ENCODE measurements at places on chromosomes 3 and 15.

GRCh38 chr3:187963003-187963676 is 190.8 kb upstream of the LPP start:
- DNase-seq: no peak

DNA sequence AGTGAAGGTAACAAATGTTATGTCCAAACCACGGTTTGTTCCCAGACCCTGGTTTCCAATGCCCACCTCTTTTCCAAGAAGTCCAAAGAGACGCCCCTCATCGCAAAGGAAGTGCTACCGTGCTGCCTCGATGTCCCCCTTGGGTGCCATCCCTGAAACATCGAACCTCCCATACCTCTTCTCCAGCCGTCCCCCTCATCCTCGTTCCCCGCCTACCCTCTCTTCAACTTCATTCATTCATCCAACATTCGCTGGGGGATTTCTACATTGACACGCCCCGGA is 467 bp downstream of the TIPIN start:
- DNase-seq: no peak

DNA sequence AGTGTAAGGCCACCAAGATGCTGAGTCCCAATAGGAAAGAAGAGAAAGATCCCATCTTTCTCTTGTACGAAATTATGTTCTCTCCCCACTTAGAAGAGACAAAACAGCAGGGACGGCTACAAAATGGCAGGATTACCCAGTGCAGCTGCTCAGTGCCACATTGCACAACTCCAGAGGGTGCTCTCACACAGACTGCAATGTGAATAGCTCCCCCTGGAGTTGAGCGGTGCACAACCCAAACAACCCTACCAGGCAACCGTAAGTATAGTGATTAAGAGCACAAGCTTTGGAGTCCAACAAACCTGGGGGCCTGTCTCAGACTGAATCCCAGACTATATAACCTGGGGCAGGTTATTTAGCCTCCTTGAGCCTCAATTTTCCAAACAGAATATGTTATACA is 3.1 kb upstream of the BHLHE40 start:
- no peak for DNase-seq

- DNase-seq: no peak
Observed at GRCh38 chr3:105367063-105367405, 325 bp downstream of the ALCAM start.

DNA sequence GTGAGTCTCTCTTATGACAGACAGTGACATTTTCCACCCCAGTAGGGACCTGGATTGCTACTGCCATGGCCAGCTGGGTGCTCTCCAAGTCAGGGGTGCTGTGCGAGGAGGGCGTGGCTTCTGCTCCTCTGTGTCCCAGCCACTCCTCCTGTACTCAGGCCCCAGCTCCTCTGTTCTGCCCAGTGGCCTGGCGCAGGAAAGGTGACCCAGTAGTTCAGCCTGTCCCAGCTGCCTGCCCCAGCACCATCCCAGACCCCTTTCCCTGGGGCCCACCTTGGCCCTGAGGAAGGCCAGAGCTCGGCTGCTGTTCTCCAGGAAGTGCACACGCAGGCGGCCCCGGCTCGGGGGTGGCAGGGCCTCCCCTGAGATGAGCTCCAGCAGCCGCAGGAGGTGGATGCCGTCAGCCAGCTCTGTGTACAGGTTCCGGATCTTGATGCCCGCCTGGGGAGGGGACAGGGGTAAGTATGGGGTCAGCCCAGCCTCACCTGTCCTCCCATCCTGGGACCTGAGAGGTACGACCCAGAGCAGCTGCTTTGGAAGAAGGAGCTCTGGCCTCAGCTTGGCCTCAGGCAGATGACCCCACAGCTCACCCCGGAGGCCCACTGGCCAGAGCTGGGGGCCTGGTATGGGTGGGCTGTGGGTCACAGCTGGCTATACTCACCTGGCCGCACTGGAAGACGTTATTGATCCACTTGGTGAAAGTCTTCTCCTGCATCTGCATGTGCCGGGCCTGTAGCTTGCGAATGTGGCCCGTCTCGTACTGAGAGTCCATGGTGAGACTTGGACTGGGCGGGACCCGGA is 1.0 kb downstream of the SPTBN5 start:
- no peak for DNase-seq

DNA sequence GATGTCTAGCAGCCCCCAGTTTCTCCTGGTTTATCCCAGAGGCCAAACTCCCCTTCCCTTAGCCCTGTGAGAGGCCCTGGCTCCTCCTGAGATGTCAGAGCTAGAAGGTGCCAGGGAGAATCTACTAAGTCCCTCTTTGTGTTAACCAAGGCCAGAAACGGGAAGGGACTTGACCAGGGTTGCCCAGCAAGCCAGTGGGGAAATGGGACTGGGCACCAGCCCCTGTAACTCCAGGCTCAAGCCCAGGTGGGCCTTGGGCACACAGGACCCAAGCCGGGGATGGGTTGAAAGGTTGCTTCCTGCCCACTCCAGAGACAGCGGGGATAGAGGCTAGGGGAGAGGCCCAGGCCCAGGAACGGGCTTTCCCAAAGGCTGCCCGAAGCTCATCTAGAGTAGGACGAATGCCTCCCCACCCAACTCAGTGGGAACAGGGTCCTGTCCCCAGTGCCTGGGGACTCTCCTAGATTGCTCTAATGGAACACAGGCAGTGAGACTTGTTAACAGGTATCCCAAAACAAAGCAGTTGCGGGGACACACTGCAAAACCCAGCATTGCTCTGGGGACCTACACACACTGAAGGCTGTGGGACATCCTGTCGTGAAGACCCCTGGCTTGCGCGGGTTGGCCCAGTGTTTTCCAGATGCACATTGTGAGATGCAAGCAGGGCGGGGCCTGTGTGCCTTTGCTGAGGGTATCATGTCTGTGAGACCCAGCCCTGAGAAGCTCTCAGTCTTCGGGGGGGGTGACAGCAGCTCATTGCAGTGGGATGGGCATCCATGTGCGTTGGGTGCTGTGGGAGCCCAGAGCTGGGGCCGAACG is 12.9 kb upstream of the TXNRD3 start:
- no peak for DNase-seq

DNA sequence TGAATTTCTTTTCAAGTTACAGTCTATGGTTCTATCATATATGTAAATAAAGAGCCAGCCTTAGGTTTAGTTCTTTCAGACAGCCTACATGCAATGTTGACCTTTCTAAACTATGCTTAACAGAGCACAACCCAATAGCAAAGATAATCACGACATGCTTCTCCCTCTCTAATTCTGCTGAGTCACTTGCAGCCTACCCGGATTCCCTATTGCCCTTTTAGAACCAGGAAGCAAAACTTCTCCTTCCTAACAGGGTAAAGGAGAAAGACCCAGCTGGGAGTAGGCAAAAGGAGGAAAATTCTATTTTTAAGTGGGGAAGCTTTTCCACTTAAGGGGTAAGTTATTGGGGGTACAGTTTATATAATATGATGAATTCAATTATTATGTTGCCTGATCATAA is 79.3 kb downstream of the SLC7A14 start:
- no peak for DNase-seq

DNA sequence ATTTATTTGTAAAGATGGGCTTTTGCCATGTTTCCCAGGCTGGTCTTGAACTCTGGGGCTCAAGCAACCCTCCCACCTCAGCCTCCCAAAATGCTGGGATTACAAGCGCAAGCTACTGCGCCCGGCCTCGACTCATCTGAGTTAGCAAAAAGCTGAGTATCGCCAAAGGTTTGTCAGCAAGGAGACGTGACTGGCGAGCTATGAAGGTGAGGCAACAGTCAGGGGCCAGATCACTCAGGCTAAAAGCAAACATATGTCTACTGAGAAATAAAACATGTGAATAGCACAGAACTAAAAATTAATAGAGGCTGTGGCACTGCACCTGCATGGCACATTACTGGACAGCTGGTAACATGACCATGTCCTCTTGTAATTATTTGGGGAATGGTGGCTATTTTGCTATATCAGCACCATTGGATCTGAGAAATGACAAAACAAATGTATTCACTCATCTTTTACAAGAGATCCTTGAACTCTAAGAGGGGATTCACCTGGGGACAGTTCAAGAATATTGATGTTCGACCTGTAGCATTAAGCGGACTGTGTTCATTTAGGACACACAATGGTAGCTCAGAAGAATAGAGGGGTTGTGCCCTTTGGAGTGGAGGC is 10.0 kb upstream of the SLC25A26 start:
- DNase-seq: no peak

GRCh38 chr15:39433376-39433775 is 147.5 kb upstream of the THBS1 start:
- no peak for DNase-seq

DNA sequence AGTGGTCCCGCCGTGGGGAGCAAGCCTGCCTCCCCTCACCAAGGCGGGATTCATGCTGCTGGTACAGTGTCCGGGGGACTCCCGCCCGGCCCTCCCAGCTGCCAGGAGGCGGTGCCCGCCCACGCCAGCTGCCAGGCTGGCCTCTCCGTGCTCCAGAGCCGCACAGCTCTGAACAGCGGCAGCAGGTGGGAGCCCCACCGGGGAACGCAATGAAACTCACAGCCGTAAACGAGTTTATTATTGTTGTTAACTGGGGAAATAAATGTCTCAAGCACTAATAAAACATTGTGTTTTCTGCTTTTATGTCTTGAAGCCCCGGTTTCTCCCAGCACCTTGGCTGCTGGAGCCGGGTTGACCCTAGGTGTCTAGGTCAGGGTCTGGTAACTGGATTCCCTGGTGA is 317.7 kb upstream of the TLE3 start:
- DNase-seq: no peak

DNA sequence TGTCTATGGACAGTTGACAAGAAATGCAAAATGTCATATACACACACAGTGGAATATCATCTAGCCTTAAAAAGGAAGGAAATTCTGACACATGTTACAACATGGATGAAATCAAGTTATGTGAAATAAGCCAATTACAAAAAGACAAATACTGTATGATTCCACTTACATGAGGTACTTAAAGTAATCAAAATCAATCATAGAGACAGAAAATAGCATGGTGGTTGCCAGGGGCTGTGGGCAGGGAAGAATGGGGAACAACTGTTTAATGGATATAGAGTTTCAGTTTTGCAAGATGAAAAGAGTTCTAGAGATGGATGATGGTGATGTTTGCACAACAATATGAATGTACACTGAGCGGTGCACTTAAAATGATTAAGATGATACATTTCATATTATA is 613.8 kb upstream of the ZNF385D start:
- DNase-seq: no peak

DNA sequence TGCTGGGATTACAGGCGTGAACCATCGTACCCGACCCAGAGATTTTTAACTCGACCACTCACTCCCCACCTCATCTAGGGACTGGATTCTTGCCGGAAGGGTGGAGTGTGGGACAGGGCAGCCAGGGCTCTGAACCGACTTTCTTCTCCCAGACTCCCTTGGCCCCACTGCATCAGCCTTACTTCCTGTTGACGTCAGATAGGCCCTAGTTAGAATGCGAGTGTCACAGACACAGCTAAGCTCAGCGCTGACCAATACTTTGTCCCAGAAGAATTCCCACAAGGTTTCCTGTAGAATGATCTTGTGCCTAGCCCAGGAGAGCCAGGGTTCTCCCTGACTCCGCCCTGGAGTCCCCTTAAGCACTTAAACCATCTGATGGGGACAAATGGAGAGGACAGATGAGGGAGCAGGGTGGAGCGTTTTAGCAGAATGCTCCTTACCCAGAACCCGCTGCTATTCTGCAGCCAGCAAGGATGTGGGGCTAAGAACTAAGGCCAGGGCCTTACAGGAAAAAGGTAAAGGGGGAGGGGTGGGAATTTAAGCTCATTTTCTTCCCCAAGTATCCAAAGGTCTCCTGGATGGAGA is 5.8 kb upstream of the TUSC2 start:
- DNase-seq: no peak

DNA sequence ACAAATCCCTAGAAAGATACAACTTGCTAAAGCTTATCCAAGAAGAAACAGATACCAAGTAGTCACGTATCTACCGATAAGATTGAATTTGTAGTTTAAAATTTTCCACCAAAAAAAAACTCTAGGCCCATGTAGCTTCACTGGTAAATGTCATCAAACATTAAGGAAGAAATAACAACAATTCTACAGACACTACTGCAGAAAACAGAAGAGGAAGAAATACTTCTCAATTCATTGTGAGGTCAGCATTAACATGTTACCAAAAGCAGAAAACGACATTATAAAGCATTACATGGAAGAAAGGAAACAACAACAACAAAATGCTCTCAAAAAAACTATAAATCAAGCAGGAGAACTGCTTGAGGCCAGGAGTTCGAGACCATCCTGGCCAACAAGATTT is 27.5 kb upstream of the TM4SF19 start:
- no peak for DNase-seq

DNA sequence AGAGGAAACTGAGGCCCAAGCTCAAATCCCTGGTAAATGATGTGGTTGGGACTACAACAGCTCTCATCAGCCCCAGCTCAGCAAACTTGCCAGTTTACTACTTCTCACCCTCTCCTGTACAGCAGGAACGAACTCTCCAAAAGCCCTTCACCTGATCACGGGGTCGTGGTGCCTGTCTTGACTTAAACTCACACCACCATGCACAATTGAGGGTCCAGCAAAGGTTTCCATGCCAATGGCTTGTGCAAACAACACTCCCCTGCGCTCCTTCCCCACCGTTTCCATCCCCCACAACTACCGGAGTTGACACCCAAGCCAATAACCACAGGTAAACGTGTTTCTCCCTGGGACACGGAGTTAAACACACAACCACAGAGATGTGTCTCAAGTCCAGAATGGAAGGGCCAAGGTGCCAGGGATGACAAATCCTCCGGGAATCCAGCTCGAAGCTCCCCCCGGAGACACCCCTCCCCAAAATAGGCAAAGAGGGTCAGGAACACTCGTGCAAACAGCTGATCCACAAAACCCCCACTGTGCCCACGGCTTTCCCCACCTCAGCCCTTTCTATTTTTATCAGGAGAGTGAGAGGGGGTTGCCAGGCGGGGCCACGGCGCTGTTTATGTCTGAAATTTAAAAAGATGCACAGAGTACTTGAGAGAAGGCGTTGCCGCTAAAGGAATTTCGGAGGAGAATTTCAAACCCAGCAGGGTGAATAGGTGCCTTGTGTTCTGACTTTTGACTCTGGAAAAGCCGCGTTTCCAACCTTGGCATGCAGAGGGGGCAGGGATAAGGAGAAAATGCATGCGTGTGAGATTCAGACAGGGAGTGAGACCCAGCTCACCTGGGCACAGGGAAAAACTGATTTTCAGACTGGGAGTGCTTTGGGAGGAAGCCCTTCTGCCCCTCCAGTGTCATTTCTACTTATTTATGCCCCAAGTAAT is 10.6 kb upstream of the ACAN start:
- no peak for DNase-seq

DNA sequence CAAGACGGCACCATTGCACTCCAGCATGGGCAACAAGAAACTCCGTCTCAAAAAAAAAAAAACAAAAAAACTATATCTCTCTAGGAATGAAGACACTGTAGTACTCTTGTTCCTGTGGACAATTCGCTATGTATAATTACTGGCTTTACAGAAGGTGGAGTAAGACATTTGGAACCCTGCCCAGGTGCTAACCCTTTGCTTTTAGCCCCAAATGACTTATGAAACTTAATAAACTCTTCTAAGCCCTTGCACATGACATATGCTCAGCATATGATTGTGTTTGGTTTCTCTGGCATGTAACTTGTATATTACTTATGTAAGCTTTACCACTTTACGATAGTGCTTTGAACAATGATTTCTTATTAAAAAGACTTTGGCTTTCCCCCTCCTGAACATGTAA is 27.3 kb upstream of the PRTG start:
- no peak for DNase-seq

GRCh38 chr3:194730365-194730764 is 44.7 kb downstream of the FAM43A start:
- DNase-seq: no peak

All from stimulated activated CD4-positive, alpha-beta T cell treated with anti-CD3 and anti-CD28 coated beads, Interleukin-1b, Interleukin-23, amount 100 ng/mL, for 1 hour (primary cell).